ENCODE measurements at places on chromosomes 3 and 15.

GRCh38 chr3:129620828-129621559, 14.5 kb upstream of the PLXND1 start:
- no peak for DNase-seq

DNA sequence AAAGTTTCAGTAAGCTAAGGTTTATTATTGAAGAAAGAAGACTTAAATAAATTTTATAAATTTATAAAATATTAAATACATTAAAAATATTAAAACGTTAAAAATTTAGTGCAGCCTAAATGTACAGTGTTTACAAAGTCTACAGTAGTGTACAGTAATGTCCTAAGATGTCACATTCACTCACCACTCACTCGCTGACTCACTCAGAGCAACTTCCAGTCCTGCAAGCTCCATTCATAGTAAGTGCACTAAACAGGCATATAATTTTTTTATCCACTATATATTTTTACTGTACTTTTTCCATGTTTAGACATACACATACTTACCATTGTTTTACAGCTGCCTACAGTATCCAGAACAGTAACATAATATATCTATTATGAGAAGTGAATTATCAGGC, 51.5 kb downstream of the TJP1 start:
- DNase-seq, result no peak

- no peak for DNase-seq
Measured at GRCh38 chr3:149553781-149554451, 79.4 kb downstream of the TM4SF4 start.

GRCh38 chr3:177106184-177106583, 91.1 kb downstream of the TBL1XR1 start:
- DNase-seq, result no peak

- peak; percentile 80 for DNase-seq
Measured at GRCh38 chr15:75455424-75455981, 4.0 kb upstream of the SIN3A start.

- DNase-seq, result no peak
Measured at GRCh38 chr3:151345859-151346258, 16.5 kb upstream of the P2RY13 start.

DNA sequence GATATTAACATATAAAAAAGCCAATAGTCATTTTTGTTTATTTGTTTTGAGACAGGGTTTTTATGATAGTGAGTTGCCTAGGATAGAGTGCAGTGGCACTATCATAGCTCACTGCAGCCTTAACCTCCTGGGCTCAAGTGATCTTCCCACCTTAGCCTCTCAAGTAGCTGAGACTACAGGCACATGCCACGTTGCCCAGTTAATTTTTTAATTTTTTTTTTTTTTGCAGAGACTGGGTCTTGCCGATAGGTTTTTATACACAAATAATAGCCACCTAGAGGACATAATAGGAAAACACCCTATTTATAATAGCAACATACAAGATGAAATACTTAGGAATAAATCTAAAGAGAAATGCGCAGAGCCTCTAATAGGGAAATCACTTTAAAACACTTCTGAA, 13.3 kb downstream of the EIF3J start:
- no peak for DNase-seq

GRCh38 chr15:40257656-40258450, 19.0 kb downstream of the PAK6 start:
- no peak for DNase-seq

- DNase-seq, result no peak
Measured at GRCh38 chr3:1087066-1087560, 5.7 kb upstream of the CNTN6 start.

DNA sequence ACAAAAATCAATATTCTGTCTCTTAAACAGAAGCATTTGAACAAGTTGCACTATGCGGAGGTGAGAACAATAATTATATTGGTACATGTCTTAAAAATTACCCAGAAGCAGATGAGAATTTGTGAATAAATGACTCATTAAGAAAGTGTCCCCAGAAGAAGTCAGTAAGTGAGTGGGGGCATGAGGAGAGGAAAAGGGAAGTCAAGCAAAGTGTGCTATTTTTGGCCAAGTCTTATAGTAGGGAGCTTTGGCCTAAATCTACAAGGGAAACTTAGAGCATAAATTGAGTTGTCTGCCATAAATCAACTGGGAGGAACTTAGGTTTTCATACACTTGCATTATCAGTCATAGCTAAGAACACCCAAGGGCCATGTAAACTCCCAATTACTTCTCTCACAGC, 86.9 kb upstream of the SATB1 start:
- DNase-seq, result no peak

GRCh38 chr3:79729096-79729495, 38.7 kb downstream of the ROBO1 start:
- DNase-seq, result no peak

DNA sequence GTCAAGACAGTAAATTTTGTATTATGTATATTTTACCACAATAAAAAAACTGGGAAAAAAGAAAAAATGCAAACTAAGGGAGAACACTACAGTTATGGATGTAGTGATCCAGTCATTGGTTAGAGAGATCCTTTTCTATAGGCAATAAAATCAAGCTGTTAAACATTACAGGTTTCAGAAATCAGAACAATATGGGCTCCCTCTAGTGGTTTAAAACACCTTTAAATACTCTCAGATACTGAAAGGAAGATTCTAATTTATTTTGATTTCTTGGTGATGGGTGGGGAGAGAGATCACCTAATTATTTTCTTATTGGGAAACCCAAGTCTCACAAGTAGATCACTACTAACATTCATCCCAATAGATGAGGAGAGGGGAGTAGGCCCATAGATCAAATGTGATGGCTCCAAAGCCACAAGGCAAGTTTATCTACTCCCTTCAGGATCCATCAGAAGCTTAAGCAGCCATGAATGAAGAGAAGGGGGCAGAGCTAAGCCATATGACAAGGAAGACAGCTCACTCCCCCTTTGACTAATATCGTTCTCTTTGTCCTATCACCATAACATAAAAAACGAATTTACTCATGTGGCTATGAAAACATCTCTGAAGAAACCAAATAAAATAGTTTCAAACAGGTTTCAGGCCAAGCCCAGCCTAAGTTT, 118.6 kb downstream of the ANO10 start:
- no peak for DNase-seq

GRCh38 chr3:192514081-192514753, 213.1 kb downstream of the FGF12 start:
- DNase-seq, result no peak

- no peak for DNase-seq
Measured at GRCh38 chr3:8509961-8510360, 8.3 kb downstream of the LMCD1 start.

DNA sequence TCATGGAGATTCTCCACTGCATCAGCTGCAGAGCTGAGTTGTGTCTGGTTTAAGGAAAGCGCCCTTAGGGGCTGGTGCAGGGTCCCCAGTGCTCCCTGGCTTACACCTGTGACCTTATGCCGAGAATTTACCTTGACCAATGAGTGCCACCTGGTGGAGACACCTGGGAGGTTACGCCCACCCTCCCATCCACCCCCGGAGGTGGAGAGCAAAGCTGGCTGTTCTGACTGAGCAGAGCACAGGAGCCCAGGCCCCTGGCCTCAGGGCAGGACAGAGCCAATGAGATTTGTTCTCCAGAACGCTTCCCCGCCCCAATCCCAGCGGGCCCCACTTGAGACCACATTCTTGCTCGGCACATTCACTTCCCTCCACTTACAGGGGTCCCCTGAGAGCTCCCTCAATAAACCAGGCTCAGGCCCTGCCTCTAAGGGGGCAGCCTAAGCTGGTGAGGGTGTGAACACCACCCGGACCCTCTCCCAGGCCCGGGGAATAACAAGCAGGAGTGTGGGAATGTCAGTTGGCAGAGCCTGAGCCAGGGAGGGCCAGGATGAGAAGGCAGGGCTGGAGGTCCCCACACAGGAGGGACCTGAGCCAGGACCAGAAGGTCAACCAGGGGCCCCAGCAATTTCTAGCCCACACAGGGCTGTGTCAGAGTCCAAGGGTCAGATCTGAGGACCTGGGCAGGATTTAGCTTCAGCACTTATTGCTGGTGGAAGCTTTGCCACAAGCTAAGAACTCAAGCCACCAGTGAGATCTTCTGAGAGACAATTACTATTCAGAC, 117.1 kb downstream of the TPRA1 start:
- DNase-seq, result no peak

GRCh38 chr15:66390678-66391077, 4.0 kb downstream of the MAP2K1 start:
- no peak for DNase-seq

DNA sequence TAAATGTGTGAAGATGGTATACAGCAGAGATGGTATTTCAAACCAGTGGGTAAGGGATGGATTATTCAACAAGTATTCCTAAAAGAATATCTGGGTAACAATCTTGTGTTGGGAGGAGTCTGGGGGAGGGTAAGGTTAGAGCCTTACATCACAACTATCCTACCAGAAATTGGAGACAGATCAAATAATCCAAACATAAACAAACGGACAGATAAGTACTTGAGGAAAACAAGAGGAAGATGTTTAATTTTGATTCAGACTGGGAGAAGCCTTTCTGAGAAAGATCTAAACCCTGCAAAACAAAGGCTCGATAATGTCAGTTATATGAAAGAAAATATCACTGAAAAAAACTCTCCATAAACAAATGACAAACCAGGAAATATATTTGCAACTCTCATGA, 77.9 kb downstream of the SLC9A9 start:
- DNase-seq, result no peak

DNA sequence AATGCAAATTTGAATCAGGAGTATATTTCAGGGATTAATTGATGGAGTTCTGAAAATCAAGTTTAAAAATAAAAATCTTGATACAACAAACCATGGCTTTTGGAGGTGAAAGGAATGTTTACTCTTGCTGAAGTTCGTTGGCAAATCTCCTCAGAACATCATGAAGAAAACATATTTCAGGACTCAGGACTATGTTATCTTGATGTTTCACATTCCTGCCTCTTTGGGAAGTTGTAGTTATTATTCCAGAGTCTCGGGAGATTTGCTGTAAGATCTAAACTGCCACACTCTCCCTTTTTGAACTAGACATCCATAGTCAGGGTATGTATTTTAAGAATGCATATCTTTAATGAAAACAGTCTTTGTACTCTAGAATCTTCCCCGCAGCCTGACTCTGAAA, 271.2 kb downstream of the RBMS3 start:
- no peak for DNase-seq

- no peak for DNase-seq
Measured at GRCh38 chr15:66069751-66070150, 183.8 kb downstream of the MEGF11 start.

DNA sequence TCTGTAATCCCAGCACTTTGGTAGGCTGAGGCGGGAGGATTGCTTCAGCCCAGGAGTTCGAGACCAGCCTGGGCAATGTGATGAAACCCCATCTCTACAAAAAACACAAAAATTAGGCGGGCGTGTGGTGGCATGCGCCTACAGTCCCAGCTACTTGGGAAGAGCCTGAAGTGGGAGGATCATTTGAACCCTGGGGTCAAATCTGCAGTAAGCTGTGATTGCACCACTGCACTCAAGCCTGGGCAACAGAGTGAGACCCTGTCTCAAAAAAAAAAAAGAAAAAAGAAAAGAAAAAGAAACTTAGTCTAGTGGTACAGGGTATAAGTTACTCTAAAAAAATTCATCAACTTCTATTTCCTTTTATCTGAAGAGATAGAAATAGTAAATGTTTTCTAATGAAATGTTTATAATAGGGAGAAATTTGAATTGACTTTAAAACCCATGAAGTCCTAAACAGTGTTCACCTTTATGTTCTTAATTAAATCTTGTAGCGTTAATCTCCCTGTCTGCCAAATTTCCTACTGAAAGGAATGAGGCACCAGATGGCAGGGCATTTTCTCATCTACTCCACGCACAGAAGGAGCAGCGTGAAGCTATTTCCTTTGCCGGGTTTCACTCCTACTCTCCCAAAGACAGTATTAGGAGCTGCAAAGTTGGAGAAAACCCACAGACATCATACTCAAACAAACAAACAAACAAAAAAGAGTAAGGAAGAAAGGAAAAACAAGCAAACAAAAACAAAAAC, 1.9 kb downstream of the PCLAF start:
- DNase-seq, result no peak

- DNase-seq, result peak; percentile 45
Measured at GRCh38 chr15:66387163-66388042, 691 bp downstream of the MAP2K1 start.

Data from T-helper 17 cell (primary cell).